ENCODE measurements at places on chromosomes 12 and 14. TPM values are rescaled to one million over a fixed set of nuclear protein-coding genes. Genes with fewer than 3 reads are reported as not detected.

The ADSS1 gene
- total RNA-seq: 3.5 TPM

The MSRB3 gene
- total RNA-seq: not detected

The ZC2HC1C gene
- total RNA-seq: not detected

The ADGRD1 gene
- total RNA-seq: not detected

The PPP1R1A gene
- total RNA-seq: not detected

- DNase-seq: peak; percentile 72
Observed at GRCh38 chr12:22334410-22335100, at the start of gene ST8SIA1. TSS of gene ST8SIA1 (minus strand) at chr12:22334707. CDS start at chr12:22334232, 475 bp downstream.

DNA sequence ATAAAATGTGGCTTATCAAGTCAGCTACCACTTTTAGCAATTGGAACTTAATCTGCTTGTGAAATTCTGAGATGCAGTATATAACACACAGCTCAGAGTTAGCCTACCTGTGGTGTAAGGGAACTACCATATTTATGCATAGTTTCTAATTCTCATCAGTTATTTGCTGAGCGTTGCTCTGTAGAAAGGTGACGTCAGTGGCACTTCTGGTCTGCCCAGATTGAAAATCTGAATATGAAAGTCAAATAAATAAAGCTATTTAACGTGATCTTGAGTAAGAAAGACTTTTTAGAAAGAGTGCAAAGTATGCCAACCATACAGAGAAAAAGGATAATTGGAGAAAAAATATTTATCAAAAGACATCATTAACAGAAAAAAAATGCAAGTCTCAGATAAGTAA is 938.9 kb upstream of the NOVA1 start:
- no peak for DNase-seq

- peak; percentile 80 for DNase-seq
Observed at GRCh38 chr14:104094709-104095425, 9.4 kb downstream of the ASPG start.

DNA sequence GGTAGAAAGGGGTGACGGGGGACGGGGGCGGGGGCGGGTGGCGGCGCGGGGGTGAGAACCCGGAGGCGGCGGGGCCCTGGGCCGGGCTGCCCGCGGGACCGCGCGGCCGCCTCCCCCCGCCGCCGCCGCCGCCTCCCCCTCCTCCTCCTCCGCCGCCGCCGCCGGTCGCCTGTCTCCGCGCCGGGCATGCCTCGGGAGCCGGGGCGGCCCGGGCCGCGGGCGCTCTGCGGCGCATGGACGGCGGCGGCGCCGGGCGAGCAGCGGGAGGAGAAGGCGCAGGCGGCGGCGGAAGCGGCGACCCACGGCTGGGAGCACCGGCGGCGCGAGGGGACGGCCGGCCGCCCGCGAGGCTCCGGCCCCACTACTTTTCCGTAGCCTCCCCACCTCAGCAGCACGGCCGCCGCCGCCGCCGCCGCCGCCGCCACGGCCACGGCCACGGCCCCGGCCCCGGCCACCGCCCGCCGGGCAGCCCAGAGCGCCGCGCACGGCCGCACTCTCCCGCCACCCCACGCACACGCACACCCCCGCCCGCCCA is at the start of gene NPAS3:
TSS of gene NPAS3 (plus strand) at position 161 of the 535 bp plus-strand sequence.
- DNase-seq: no peak

GRCh38 chr12:82904219-82904790 is 217.6 kb downstream of the TMTC2 start:
- DNase-seq: no peak

DNA sequence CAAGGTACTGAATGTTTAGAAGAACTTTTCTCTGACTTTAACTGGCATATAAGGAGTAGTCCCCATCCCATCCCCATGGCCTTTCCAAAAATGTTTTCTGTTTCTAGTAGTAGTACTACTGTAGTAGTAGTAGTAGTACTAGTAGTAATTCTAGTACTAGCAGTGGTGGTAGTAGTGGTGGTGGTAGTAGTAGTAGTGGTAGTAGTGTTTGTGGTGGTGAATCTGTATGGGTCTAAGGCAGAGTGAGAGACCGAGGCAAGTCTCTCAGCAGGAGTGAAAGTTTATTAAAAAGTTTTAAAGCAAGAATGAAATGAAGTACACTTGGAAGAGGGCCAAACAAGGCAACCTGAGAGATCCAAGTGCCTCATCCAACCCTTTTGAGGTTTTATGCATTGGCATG is 58.6 kb downstream of the FOXN4 start:
- no peak for DNase-seq

DNA sequence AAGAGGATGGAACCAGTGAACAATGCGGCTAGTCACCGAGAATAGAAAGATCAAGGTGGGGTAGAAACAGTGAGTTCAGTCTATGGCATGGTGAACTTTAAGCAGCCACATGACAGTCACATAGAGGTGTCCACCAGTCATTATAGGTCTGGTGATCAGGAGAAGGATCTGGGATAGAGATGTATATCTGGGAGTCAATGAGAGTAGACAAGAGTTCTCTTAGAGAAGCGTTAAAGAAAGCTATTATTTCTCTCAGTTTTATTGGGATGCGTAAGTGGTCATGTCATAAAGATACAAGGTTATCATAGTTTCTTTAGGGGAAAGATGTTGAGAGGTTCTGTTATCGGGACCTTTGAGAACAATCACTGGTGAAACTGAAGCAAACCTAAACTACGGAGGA is 136.1 kb upstream of the SLC38A2 start:
- no peak for DNase-seq

- DNase-seq: no peak
Observed at GRCh38 chr12:108665608-108666202, 32.0 kb upstream of the SELPLG start.

GRCh38 chr14:34470319-34470718 is 8.3 kb upstream of the SPTSSA start:
- DNase-seq: no peak

- DNase-seq: no peak
Observed at GRCh38 chr12:114096461-114096860, 130.3 kb upstream of the RBM19 start.

- no peak for DNase-seq
Observed at GRCh38 chr14:88614218-88614907, 51.5 kb downstream of the ZC3H14 start.

- DNase-seq: no peak
Observed at GRCh38 chr12:52916216-52916615, 11.3 kb upstream of the KRT8 start.

GRCh38 chr12:113291586-113291985 is 43.3 kb downstream of the SLC8B1 start:
- no peak for DNase-seq

DNA sequence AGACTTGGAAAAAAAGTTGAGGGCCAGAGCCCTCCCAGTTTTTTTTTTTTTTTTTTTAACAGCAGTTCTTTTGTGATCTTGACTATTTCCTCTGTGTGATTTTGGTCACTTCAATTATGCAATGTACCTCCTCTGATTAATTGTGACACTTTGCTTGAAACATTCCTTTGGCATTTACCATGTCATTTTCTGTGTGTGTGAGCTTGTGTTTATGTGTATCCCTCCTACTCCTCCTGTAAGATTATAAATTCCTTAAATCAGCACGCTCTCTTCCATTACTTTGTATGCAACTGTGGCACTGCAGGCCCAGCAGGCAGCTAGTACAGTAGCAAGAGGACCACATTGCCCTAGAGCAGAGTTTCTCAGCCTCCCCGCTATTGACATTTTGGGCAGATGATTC is 33.2 kb upstream of the GALNT16 start:
- no peak for DNase-seq

DNA sequence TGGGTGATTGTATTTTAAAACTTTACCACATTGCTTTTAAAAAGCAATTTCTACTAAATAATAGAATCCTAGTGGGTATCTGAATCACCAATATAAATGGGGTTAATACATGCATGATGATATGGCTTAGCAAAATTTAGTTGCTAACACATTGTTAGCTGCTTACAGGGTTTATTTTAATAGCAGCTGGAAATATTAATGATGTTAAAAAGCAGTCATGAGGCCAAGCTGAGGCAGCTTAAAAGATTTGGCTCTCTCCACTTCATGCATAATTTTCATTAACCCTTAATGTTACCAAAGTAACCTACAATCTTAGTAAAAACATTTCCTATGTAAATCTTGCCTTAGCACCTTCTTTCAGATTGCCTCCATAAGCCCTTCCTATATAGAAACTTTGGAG is 49.2 kb upstream of the CNOT2 start:
- DNase-seq: no peak

GRCh38 chr14:20606190-20606901 is 15.2 kb upstream of the RNASE12 start:
- no peak for DNase-seq

DNA sequence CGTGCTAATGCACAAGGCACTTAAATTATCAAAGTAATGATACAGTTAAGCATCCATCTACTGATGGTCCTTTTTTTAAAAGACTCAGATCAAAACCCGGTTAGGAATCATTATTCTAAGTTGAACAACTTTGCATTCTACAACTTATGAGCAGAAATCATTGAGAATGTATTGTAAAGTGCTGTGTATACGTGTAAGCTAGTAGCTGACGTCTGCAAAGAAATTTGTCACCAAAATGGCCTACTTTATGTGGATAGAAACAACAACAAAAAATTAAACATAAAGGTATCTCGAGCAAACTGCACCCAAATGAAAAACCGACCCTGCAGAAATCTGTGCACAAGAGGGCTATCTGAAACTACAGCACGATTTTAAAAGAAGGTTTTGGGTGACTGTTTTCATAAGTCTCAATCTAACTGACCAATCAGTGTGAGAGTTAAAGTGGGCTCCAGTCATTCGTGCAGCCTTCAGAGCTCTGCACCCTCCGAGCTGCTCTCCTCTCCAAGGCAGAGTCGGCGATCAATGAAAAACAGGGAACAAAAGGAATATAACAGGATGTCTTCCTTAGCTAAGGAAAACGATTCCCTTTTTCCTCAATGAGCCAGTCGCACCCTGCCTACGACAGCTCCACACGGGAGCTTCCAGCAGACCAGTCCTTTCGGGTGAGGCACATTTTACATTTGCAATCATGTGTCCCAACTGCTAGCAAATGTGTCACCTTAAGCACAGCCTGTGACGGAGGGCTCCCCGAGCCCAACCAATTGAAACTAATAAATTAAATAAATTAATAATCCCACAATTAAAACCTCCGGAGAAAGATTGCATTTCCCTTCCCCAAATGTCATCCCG is 200.7 kb upstream of the FOXN3 start:
- DNase-seq: peak; percentile 15

All from CD8-positive, alpha-beta T cell (primary cell).